ENCODE measurements at places on chromosomes 7 and 10.
A peak's percentile ranks its signal among the peaks of the same experiment; 100 is the strongest.

DNA sequence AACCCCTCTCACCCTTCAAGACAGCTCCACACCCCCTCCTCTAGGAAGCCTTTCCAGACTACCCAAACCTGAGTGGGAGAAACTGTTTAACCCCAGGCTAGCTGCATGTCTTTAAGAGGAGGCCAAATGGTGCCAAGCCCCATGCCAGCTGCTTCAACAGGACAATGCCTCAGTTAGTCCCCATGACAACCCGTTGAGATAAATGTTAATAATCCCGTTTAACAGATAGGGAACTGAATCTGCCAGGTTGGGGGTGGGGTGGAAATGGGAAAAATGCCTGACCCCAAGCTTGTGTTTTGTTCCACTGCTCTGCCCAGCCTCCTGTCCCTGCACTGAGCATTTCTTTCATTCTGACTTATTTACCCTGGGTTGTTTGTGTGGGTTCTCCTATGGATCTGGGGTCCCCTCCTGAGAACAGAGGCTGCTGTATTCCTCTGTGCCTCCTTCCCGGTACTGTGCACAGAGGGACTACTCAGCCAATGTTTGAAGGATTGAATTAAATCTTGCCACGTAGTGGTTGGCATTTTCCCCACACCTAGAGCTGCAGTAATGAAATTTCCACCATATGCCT lies 452.6 kb upstream of the ZMIZ1 start:
- no peak for DNase-seq

DNA sequence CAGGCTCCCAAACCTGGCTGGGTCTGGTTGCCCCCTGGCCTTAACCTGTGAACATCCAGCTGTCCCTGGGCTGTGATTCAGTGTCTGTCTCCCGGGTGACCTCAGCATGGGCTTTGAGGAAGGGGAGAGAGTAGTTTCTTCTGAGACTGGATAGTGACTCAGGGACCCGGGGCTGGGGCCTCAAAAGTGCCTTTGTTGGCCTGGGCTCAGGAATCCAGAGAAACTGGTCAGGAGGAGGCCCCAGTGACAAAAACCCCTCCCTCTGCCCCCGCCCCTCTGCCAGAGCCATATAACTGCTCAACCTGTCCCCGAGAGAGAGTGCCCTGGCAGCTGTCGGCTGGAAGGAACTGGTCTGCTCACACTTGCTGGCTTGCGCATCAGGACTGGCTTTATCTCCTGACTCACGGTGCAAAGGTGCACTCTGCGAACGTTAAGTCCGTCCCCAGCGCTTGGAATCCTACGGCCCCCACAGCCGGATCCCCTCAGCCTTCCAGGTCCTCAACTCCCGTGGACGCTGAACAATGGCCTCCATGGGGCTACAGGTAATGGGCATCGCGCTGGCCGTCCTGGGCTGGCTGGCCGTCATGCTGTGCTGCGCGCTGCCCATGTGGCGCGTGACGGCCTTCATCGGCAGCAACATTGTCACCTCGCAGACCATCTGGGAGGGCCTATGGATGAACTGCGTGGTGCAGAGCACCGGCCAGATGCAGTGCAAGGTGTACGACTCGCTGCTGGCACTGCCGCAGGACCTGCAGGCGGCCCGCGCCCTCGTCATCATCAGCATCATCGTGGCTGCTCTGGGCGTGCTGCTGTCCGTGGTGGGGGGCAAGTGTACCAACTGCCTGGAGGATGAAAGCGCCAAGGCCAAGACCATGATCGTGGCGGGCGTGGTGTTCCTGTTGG lies at the start of gene CLDN4:
CLDN4 (plus strand) TSS at position 316 of the 903 bp plus-strand sequence; CDS start at position 522, 206 bp downstream.
- no peak for DNase-seq

DNA sequence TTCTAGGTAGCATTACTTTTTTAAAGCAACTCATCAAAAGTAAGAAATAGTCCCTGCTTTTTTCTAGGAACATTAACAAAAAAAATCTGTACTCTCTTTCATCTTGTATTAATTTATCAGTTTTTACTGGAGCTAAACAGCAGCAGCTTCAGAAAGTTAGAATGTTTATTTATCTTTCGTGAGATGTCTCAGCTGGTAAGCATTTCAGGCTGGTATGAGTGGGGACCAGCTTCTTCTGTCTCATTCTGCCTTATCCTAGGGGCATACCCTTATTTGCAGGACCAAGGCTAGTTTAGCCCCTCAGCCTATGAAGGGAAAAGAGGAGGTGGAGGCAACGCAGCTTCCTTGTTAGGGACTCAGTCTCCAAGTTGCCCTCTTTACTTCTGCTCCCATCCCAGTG lies 35.1 kb downstream of the LANCL2 start:
- DNase-seq: no peak

GRCh38 chr7:85104432-85105205 lies 82.2 kb downstream of the SEMA3D start:
- no peak for DNase-seq

GRCh38 chr7:35251606-35252310 lies 2.1 kb downstream of the TBX20 start:
- no peak for DNase-seq

GRCh38 chr10:110742801-110743200 lies 98.7 kb downstream of the RBM20 start:
- no peak for DNase-seq

DNA sequence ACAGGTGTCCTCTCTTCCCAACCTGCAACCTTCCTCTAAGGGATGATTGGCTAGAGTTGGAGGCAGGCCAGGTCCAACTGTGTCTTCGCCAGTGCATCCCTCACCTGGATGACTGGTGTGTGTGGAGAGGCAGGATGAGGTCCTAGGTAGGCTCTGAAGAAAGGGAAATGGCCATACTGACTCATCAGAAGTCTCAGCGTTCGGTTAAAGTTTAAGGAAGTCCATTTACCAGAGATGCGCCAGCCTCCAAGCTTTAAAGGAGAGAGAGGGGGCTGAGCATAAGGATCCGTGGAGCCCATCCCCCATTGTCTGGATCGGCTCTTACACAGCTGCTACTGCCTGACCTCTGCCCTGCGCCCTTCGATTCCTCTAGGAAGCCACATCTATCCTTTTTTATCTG lies 4.4 kb downstream of the KEL start:
- no peak for DNase-seq

GRCh38 chr7:92875719-92876118 lies 39.3 kb upstream of the CDK6 start:
- DNase-seq: no peak

- no peak for DNase-seq
These were observed at the start of gene CTBP2 for GRCh38 chr10:125159932-125160855. TSS of gene CTBP2 (minus strand) at chr10:125160563.

GRCh38 chr7:129438839-129439651 lies 4.8 kb downstream of the STRIP2 start:
- DNase-seq: peak; percentile 56

DNA sequence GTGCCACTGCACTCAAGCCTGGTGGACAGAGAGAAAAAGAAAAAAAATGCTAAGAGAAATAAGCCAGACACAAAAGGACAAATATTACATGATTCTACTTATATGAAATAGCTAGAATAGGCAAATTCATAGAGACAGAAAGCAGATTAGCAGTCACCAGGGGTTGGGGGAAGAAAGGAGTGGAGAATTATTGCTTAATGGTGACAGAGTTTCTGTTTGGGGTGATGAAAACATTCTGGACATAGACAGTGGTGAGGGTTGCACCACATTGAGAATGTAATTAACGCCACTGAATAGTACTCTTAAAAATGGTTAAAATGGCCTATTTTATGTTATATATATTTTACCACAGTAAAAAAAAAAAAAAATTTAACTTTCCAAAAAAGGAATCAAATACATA lies 6.4 kb upstream of the NT5C2 start:
- no peak for DNase-seq

DNA sequence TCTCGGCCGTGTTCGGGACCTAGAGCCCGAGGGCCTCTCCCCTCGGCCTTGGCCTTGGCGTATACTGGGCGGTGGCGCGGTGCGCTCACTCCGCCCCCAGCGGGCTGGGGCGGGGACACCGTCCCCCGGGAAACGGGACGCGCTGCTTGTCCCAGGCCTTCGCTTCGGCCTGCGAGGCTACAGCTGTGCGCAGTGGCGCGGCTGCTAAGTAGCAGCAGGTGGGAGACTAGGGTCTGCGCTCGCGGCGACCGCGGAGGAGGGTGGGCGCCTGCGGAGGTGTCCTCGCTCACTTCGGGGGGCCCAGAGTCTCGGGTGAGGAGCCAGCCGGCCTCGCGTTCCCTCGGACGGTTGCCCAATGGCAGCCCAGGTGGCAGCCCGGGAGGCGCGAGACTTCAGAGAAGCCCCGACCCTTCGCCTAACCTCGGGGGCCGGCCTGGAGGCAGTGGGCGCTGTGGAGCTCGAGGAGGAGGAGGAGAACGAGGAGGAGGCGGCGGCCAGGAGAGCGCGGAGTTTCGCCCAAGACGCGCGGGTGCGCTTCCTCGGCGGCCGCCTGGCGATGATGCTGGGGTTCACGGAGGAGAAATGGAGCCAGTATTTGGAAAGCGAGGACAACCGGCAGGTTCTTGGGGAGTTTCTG lies at the start of gene DNAH11:
DNAH11 (plus strand) TSS at position 149 of the 637 bp plus-strand sequence; CDS start at position 356, 207 bp downstream.
- DNase-seq: peak; percentile 5

- no peak for DNase-seq
These were observed 19.6 kb upstream of the CTTNBP2 start for GRCh38 chr7:117892821-117893220.

DNA sequence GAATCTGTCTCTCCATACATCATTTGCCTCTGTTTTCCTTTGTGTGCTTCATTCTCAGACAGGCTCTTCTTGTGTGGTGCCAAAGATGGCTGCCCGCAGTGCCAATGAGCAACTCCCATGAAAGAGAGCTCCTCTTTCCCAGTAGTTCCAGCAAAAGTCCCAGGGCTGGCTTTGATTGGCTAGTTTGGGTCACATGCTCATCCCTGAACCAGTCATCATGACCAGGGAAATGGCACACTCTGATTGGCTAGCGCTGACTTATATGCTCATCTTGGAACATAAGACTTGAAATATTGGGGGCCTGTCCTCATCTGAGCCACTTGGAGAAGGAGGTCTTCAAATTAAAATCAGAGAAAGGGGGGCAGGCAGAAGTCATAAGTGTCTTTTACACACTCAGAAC lies 112.7 kb downstream of the CDH23 start:
- no peak for DNase-seq

DNA sequence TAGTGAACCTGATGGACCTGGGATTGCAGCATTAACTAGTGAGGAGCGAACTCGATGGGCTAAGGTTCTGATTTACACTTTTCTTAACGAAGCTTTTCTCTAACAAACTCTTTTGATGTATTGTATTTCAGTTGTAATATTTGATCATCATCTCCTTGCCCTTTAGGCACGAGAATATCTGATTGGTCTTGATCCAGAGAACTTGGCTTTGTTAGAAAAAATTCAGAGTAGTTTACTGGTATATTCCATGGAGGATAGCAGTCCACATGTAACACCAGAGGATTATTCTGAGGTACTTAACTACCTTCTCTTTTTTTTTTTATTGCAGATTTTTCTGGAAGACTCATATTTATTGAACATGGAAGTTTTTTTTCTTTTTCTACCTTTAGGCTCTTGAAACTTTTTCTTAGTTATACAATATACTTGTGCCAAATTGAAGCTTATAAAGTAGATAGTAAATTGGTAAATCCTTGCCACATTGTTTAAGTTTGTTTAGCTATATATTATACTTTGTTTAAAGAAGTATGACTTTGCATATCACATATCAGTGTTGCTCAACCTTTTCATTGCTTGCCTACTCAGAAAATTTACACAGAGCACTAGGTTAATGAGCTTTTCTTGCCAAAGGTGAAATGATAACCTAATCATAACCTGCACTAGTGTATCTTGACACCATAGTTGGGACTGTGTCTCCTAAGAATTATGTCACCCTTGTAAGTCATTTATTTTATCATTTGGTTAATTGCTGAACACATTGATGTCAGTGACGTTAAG lies 30.4 kb downstream of the CROT start:
- DNase-seq: no peak

DNA sequence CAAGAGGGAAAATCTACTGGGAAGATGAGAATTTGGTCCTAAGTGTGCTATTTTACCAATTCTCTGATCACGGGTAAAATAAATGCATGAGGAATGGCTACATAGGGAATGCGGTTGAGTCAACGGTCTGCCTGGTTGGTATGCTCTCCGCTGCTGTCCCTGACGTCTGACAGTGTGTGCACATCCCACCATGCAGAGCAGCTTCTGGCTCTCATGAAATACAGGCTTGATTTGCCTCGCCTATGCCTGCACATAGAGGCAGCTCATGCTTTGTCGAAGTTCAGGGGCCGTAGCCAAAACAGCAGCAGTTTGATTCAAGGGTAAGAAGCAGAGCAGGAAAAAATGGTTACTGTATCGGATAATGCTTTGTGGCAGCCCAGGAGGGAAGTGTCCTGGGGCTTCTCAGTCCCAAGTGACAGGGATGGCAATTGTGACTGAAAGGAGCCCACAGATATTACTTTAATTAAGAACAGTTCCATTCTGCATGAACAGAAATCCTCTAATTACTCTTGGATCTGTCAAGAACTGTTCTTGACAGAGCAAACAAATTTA lies 268.4 kb upstream of the SLC26A5 start:
- DNase-seq: no peak

GRCh38 chr7:157841773-157842370 lies 505.1 kb downstream of the DNAJB6 start:
- no peak for DNase-seq

DNA sequence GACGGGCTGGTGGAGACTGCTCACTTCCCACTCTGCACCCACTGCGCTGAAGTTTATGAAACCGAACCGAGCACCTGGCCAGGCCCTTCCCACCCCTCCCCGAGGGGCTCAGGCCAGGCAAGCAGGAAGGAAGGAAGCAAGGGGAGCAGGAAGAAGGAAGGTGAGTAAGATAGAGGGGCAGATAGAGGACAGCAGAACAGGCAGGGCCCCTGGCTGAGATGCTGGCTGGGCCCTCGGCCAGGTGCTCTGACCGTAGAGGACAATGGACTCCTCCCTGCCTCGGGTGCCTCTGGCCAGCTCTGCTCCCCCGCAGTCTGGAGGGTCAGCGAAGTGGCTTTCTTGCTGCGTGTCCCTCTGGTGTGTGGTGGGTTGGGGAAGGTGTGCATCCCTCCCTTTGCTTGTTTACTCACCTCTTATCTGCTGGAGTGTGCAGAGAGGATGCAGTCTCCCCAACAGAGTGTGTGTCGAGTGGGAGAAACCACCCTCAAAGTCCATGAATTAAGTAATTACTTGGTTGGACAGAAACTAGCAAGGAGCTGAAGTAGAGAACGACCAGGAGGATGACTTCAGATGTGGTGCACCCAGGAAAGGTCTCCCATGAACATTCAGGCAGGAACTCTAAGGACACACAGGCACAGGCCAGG lies 82.8 kb upstream of the PPP2R2D start:
- DNase-seq: no peak

DNA sequence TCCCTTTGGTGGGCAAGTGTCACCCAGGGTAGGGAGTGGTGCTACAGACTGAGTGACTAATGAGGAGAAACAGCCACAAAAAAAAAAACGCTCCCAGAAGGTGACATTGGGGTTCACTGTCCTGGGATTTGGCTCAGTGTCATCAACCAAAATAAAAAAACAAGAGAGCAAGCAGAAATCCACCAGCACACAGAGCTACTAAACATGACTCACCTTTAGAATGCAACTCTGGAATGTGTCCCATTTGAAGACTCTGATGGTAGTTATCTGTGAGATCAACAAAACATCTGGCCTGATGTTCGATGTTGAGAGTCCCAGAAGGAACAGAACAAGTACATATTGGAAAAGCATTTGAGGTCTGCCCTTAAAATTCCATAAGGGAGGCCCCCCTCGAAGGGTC lies 200.3 kb upstream of the LYZL2 start:
- no peak for DNase-seq
